ENCODE measurements at places on chromosomes 16 and 17.

- DNase-seq = no peak
Observed at GRCh38 chr17:2982854-2983253, 80.6 kb downstream of the OR1D5 start.

DNA sequence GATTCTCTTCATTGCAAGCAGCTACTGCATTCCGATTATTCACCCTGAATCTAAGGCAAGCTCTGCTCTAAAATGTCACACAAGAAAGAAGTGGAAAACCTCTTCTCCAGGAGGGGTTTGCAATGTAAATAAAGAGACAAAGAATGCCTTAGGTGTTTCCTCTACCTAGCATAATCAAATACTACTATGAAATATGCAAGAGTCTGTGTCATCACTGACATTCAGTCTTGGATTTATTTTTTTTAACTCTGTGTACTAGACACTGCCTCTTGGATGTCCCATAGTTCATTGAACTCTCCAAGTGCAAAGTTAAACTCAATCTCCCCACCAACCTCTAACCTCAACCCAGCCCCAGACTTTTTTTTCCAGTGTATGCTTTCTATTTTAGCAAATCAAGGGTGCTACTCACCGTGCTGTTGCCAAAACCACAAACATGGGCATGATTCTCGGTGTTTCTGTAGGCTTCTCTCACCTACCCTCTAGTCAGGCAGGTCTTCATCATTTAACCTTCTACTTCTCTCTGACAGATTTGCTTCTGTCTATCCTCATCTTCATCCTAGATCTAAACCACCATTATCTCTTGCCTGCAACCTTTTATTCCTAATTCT, 329.1 kb downstream of the CDH13 start:
- no peak for DNase-seq

DNA sequence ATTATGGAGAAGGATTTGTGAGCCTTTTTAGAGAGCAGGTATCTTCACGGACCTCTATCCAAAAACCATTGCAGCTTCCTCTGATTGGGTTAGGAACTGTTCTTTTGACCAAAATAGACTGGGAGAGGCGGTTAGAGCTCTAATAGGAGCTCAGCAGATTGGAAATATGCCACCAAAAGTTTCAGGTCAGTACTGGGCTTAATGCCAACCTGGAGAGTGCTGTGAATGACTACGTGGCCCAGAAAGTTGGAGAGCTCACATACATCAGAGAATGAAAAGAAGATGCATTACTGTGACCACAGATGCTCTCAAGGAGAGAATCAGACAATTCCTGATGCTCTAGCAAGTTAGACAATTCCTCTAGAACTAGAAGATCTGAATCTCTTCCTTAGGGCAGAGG, 86.5 kb downstream of the ABCA8 start:
- DNase-seq = no peak

GRCh38 chr17:48591255-48592056, 1.4 kb upstream of the HOXB3 start:
- DNase-seq = no peak

DNA sequence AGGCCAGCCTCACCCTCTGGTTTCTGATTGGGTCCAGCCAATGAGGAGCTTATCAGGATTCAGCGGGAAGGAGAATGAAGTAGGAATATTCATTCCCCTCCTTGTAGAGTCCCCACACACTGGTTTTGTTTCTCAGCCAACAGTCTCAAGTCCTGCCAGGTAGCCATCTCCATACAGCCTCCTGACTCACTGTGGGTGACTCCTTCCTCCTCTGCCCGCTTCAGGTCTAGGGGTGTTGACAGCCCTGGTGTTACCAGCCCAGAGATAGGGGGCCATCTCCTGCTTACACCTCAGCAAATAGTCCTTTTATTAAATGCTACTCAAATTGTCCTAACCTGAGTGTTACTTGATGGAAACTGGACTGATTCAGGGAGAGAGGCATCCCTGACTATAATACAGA, 4.0 kb upstream of the MFAP4 start:
- DNase-seq = no peak

DNA sequence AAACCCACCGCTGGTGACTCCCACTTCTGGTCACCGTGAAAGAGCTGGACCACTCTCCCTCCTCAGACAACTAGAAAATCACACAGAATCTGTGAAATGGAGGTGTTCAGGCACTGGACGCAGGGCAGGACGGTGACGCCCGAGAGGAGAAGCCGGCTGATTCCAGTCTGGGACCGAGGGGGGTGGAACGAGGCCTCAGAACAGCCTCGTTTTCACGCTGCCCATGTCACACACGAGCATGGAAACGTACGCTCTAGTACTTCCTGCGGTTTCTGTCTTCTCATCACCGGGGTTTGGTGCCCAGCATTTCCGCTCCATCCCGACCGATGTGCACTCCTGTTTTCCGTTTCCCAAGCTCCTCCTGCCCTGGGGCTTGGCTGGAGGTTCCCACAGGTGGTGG, 101.8 kb upstream of the METRNL start:
- DNase-seq = no peak

- no peak for DNase-seq
Observed at GRCh38 chr17:75315541-75316243, 26.5 kb upstream of the SLC25A19 start.

GRCh38 chr17:49053171-49053829, 56.1 kb downstream of the IGF2BP1 start:
- no peak for DNase-seq

DNA sequence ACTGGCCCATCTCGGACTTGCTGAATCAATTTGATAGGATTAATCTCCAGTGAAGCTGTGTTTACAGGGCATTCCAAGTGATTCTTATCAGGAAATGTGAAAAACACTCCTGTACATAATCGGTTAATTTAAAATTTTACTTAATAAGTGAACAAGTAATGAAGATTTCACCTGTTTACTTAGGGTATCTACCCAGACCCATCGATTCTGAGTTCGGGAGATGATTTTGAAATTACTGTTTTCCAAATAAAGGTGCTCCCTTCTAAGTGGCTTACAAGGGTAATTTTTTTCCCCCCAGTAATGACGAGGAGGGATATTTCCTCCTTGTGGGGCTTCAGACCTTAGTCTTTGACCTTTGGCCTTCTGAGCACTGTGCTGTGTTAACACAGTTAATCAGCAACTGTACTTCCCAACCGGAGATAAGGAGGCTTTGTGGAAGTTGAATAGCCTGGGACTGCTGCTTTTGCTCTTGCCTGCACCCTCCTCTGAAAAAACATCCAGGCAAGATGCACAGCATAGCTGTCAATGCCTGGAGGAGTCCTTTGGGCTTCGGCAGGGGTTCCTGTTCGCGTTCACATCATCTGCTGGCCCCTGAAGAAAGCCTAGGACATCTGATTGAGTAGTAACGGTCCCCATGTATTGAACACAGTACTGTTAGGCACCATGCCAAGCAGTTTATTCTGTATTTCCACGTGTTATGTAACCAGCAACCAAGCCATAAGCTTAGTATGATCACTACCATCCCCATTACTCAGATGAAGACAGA, 1.8 kb downstream of the FAHD1 start:
- DNase-seq = no peak

GRCh38 chr17:52148969-52149351, 9.6 kb downstream of the CA10 start:
- DNase-seq = no peak

- no peak for DNase-seq
Observed at GRCh38 chr16:50309527-50310307, 43.4 kb downstream of the ADCY7 start.

- no peak for DNase-seq
Observed at GRCh38 chr17:82944990-82945389, 105.2 kb upstream of the ZNF750 start.

- no peak for DNase-seq
Observed at GRCh38 chr17:17713839-17714238, 32.6 kb downstream of the RAI1 start.

All from stimulated activated CD4-positive, alpha-beta T cell treated with anti-CD3 and anti-CD28 coated beads, Interleukin-1b, Interleukin-23, amount 100 ng/mL, for 24 hours (primary cell).